GM23248 (cell line): ENCODE measurements at places on chromosomes 12 and 14.

- DNase-seq = no peak
These were observed 188.7 kb downstream of the BCAT1 start for GRCh38 chr12:24760162-24760561.

DNA sequence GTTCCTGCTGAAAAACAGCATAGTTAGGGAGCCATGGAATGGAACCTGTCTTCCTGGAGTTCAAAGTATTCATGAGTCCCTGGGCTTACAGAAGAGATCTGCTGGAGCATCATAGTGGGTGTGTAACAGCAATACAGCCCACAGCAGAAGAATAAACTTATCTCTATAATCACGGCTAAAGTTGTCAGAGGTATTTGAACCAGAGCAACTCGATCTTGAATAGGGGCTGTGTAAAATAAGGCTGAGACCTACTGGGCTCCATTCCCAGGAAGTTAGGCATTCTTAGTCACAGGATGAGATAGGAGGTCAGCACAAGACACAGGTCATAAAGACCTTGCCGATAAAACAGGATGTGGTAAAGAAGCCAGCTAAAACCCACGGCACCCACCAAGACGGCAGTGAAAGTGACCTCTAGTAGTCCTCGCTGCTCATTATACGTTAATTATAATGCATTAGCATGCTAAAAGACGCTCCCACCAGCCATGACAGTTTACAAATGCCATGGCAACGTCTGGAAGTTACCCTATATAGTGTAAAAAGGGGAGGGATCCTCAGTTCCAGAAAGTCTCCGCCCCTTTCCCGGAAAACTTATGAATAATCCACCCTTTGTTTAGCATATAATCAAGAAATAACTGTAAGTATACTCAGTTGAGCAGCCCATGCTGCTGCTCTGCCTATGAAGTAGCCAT is 223.4 kb downstream of the PCNX1 start:
- peak; percentile 75 for DNase-seq

- no peak for DNase-seq
These were observed 13.3 kb downstream of the LIN7A start for GRCh38 chr12:80924437-80924836.

GRCh38 chr12:75481774-75482173 is 1.2 kb downstream of the GLIPR1 start:
- DNase-seq = peak; percentile 75

DNA sequence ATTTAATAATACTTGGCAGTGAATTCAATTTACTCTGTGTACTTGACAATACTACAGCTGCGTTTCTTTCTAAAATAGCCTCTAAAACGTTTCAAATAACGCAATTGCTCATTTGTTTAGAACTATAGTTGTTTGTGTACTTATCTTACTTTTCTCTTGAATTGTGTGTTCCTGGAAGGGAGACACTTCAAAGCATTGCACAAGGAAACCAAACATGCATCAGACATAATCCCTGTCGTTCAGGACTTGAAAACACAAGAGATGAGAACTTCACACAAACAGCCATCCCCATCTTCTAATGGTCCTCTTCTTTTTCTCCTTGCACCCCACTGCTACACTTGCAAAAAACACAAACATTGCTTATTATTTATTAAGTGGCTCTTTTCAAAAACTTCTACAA is 38.5 kb downstream of the PTGER2 start:
- DNase-seq = no peak

GRCh38 chr14:58281969-58282368 is 16.4 kb upstream of the ARID4A start:
- no peak for DNase-seq

- no peak for DNase-seq
These were observed 640.1 kb upstream of the MIS18BP1 start for GRCh38 chr14:45893127-45893526.

DNA sequence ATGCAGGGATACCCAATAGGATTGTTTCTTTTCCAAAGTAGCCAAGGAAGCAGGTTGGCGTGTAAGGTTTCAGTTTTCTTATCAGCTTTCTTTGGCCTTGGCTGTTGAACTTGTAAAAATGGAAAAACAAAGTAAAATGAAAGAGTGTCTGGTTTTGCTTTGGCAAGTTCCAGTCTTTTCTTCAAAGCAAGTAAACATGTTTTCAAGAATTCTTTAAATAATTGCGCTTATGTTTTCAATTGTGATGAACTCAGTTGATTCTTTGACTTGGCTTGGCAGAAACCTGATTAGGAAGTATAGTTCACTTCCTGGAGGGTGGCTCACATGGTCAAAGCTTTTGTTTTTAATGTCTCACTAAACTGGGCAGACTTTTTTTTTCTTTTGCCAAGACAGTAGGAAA is 112.2 kb upstream of the USP44 start:
- peak; percentile 24 for DNase-seq

- no peak for DNase-seq
These were observed 213.4 kb downstream of the PHETA1 start for GRCh38 chr12:111155521-111155920.

GRCh38 chr14:95741038-95741490 is 27.1 kb upstream of the TCL1A start:
- DNase-seq = peak; percentile 2

DNA sequence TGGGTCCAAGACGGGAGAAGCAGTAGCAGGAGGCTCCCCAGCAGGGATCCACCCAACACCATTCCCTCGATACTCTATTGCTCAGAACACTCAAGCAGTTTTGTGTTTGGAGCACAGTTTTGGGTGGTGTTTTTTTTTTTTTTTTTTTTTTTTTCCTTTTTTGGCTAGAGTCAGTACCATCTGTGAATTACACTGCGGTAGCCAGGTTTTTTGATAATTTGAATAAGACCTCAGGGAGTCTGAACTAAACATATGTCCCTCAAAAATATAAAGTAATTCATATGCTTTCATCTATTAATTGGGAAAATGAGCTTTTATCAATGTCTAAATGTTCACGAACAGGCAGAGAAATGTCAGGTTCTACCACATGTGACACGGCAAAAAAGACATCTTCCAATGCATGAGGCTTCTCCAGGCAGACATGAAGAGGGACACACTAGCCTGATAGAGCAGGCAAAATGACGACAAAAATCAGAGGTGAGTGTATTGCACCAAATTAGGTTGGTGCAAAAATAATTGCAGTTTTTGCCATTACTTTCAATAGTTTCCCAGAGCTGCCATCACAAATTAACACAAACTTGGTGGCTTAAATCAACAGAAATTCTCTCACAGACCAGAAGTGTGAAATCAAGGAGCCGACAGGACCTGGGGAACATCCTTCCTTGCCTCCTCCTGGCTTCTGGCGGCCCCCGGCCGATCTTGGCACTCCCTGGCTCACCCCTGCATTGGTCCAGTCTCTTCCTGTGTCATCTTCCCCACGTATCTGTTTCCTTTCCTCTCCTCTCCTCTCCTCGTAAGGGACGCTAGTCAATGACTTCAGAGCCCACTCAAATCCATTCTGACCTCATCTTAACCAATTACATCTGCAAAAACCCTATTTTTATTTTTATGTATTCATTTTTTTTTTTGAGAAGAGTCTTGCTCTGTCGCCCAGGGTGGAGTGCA is 33.9 kb downstream of the FOXN3 start:
- no peak for DNase-seq

DNA sequence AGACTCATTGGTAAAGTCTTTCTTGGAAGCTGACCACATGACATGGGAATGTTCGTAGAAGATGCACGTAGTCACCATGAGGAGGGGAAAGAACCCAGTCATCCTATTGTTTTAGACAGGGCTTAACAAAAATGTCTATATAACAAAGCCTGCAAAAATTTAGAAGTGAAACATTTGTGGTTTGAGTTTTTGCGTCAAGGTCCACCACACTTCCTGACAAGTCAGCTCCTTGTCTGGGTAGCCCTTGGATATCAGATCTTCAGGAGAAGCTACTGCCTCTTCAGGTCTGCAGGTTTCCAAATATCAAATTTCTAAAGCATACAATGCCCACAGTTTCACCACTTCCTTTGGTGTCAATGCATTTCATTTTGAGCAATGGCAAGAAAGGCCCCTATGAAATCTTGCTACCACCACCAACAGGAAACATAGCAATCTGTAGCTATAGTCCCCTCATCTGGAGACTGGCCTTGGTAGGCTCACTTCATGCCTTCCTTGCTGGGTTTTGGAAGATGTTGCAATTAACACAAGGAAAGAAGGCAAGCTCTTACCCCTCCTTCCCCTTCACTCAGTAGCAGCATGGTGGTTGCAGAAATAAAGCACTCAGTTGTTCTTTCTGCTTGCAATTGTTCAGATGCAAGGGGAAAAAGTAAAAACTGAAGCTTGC is 235.2 kb downstream of the PCNX1 start:
- peak; percentile 97 for DNase-seq

DNA sequence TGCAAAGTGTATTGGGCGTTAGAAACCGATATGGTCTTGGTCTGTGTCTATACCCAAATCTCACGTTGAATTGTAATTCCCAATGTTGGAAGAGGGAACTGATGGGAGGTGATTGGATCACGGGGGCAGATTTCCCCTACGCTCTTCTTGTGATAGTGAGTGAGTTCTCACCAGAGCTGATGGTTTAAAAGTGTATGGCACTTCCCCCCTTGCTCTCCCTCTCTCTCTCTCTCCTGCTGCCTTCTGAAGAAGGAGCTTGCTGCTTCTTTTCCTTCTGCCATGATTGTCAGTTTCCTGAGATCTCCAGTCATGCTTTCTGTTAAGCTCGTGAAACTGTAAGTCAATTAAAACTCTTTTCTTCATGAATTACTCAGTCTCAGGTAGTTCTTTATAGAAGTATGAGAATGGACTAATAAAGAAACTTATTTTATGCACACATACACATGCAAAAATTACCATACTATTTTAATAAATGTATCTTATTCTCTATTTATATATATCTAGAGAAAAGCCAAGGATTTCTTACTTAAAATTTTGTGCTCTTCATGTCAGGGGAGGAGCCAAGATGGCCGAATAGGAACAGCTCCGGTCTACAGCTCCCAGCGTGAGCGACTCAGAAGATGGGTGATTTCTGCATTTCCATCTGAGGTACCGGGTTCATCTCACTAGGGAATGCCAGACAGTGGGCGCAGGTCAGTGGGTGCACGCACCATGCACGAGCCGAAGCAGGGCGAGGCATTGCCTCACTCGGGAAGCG is 1891.0 kb upstream of the FLRT2 start:
- no peak for DNase-seq

GRCh38 chr12:120136093-120136770 is 19.7 kb upstream of the RAB35 start:
- DNase-seq = no peak

DNA sequence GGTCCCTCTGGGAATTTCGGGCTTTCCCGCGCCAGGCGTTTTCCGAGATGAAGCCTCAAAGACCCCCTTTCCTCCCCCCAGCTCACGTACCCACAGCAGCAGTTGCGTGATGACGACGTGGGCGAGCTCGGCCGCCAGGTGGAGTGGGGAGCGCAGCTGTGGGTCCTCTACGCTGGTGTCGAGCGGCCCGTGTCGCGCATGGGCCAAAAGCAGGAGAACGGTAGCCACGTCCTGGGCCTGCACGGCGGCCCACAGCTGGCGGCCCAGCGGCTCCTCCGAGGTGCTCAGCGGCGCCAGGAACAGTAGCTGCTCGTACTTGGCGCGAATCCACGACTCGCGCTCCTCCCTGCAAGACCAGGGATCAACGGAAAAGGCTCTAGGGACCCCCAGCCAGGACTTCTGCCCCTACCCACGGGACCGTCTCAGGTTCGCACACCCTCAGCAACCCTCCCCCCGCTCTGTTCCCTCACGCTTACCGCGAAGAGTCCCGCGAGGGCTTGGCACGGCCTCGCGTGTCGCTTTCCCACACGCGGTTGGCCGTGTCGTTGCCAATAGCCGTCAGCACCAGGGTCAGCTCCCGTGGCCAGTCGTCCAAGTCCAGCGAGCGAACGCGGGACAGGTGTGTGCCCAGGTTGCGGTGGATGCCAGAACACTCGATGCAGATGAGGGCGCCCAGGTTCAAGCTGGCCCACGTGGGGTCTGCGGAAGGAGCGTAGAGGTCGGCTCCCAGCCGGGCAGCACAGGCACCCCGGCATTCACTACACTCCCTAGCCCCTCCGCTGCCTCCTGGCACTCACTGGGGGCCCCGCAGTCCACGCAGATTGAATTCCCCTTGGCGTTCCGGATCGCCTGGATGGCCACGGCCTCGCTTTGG is 11.4 kb downstream of the AGAP2 start:
- DNase-seq = peak; percentile 69

DNA sequence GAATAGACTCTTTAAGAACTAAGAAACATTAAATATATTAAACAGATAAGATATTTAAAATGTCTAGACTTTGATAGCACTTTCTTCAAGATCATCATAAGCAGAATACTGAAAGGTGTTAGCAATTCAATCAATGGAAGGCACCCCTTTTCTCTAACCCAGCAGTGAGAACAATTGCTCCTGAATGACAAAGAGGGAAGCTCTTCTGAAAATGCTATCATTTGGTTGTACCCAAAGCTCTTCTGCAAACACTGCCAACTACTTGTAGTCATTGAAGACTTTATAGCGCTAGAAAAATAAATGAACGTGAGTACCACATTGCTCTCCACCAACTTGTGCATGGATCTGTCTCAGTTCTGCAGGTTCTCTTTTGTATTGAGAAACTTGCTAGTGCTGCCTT is 62.2 kb upstream of the LMO3 start:
- no peak for DNase-seq

DNA sequence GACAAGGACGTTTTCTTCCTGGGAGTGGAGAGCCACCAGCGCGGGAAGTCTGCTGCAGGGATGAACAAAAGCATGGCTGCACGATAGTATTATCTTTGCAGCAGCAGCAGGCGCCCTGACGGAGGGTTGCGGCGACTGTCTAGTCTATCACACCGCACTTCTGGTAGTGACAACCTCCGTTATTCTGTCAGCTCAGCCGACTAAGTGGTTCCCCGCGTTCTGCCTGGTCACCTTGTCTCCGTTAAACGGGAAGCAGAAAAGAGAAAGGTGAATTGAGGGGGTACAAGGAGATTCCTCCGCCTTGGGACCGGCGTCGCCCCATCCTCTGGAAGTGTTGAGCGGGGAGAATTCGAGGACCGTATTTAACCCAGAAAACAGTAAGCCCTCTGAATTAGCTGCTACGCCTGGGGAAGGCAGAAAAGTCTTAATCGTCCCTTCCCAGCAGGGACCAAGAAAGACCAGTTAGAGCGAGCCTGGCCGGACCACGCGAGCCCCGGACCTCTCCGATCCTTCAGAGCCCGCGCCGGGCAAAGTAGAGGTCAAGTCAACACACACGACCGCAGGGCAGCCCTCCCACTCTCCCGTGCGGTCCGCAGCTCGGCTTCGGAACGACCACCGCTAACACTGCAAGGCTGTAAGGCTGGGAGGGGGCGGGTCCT is 536 bp upstream of the DAAM1 start:
- DNase-seq = peak; percentile 50

DNA sequence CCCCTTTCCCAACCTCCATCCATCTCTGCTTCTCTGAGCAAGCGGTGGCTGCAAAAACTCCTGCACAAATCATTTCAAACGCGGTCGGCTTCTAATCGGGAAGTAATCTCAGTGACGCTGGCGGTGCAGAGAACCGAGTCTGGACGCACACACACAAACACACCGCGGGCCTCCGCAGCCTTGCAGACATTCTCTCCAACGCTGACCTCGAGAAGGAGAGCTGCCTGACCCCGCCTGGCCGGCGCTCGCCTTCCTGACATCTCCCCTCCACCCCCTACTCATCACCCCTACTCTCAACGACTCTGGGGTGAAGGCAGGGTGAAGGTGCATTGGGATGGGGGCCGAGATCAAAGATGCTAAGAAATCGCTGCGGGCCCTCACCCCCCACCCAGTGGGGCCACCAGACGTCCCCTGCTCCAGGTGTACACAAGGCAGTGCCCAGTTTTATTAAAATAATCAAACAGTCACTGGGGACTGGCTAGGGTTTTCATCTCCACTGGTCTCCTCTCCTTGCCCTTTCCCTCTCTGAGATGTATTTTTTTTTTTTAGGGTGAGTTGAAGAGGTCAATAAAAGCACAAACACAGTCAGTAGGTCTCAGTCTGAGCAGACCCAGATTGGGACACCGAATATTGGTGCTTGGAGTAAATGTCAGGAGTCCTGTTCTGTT is 506 bp upstream of the TBX5 start:
- DNase-seq = peak; percentile 87
